Fibroblast of pulmonary artery (primary cell): ENCODE measurements at places on chromosomes 1 and 21.

GRCh38 chr1:64042331-64043100 lies 160.9 kb upstream of the UBE2U start:
- DNase-seq: peak; percentile 97

DNA sequence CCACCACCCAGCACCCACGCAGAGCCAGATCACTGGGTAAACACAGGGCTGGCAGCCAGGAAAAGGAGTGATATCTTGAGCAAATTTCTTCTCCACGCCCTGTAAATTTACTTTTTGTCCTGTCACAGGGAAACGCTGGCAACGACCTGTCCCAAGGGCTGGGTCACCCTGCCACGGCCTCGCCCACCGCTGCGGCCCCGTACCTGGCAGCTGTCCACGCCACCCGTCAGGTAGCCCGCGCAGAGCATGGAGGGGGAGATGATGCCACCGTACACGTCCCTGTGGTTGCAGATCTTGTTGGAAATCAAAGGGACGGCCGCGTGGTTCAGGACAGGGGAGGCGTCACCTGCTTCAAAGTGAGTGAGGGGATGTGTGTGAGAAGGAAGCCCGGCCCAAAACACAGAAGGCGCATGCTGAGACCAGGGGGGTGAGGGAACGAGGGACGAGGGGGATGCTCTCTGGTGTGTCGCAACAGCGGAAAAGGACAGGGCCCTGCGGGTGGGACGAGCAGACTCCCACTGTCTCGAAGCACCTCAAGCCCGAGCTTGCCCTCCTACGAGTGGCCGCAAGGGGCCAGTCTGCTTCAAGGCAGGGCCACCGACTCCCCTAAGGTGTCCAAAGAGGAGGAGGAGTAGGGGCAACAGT lies 10.1 kb upstream of the TFF1 start:
- DNase-seq: no peak

GRCh38 chr1:101520302-101520701 lies 283.5 kb downstream of the S1PR1 start:
- DNase-seq: peak; percentile 65

DNA sequence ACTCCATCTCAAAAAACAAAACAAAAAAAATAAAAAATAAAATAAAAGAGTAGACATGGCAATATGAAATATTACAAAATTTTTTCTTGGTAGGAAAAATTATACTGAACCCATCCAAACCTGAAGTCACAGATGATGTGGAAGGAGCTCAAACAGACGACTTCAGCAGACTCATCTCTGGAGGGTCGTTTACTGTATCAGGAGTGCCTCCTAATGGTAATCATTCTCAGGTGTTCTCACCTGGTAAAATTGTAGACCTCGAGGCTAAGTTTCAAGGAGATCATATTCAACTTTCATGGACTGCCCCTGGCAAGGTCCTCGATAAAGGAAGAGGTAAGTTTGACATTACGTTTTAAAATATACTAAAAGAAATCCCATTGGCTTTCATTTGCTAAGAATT lies 54.3 kb upstream of the SH3GLB1 start:
- DNase-seq: no peak

DNA sequence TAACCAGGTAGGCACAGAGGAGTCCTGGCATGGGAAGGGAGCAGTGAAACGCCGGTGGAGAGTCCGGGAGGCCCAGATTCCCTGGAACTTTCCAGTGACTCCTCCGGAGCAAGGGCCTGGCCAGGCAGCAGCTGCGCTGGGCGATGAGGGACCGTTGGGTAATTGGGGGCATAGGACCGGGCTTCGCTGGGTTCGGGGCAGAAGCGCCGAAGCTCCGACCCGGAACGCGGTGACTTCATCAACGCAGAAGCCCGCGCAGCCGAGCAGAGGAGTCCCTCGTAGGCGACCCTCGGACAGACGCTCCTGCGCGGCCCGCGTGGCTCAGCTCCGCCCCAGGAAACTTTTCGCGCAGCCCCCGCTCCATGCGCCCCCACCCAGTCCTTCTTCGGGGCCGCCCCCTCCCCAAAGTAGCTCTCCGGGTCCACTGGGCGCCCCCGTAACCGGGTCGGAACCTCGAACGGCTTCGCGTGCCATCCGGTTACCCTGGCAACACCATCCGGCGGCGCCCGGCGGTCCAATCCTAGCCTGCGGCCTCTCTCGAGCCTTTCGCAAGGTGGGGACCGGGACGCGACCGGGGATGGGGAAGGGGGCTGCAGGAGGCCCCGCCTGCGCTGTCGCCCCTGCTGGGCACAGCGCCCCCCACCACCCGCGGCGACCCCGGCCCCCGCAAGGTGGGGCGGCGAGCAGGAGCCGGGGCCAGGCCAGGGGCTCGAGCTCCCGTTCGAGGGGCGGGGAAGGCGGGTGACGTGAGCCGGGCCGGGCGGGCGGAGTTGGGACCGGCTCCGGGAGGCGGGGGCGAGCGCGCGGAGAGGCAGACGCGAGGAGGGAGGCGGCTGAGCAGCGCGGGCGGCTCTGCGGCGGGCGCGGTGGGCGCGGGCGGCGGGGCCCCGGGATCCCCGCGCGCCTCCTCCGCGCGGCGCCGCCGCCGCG lies at the start of gene AJAP1:
Gene AJAP1 (plus strand): TSS at position 814 of the 930 bp plus-strand sequence. CDS start 817 bp downstream, outside the sequence.
- DNase-seq: no peak

DNA sequence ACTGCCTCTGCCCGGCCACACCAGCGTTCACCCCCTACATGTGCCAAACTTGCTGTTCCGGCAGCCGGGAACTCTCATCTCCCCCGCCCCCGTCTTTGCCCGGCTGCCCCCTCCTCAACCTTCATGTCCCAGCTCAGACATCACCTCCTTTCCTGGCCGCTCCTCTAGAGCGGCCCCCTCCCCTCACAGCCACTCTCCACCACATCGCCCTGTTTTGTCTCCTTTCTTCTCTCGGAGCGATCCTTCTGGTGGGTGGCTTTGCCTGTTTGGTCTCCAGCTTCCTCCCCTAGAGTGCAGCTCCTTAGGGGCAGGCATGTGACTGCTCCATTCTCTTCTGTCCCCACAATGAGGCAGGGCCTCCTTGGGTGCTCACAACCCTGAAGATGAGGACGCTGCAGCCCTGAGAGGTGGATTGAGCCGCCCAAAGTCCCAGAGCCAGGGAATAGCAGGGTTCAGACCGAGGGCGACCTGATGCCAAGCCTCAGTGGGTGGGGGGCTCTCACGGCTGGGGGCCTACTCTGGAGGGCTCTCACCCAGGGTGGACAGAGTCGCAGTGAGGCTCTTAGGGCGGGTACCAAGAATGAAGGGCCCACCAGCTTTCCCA lies 44.9 kb upstream of the ECE1 start:
- no peak for DNase-seq

GRCh38 chr1:183778045-183778444 lies 26.9 kb upstream of the RGL1 start:
- DNase-seq: no peak

DNA sequence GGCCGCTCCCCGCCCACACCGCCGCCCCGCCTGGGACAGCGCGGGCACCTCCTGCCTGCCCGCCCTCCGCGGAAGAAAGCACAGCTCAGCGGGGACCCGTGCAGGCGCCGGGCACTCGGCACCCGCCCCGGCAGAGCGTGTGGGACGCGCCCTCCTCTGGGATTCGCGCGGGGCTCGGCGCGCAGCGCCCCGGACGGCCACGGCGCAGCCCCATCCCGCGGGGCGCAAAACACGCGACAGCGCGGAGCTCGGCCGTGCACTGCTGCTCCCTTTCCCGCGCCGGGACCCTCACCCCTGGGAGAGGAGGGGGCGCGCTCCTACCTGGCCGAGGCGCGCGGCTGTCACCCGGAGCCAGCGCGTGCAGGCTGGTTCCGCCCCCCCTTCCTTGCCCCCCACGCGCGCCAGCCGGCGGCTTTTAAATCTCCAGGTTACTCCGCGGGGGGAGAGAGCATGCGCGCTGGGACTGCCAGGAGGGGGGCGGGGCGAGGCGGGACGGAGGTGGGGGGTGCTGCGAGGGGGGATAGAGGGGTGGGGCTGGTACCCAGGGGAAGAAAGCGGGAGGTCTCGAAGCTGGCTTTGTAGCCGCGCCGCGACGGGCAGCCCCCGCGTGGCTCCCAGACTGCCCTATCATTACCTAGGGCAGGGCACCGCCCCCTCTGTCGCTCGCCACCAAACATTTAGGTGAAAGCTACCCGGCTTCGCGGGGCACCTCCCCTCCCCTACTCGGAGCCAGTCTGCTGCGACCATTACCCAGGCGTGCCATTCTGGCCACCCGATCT lies at the start of gene SLC45A3:
Gene SLC45A3 (minus strand): TSS at position 437 of the 779 bp plus-strand sequence. CDS start 15,853 bp downstream, outside the sequence.
- peak; percentile 23 for DNase-seq

GRCh38 chr1:171740356-171740863 lies 1.5 kb downstream of the VAMP4 start:
- DNase-seq: no peak

GRCh38 chr1:143665606-143666005 lies 306.2 kb downstream of the FAM72C start:
- no peak for DNase-seq

GRCh38 chr1:22088331-22088730 lies 35.8 kb downstream of the CDC42 start:
- DNase-seq: no peak

GRCh38 chr1:198326915-198327314 lies 170.1 kb downstream of the NEK7 start:
- no peak for DNase-seq

DNA sequence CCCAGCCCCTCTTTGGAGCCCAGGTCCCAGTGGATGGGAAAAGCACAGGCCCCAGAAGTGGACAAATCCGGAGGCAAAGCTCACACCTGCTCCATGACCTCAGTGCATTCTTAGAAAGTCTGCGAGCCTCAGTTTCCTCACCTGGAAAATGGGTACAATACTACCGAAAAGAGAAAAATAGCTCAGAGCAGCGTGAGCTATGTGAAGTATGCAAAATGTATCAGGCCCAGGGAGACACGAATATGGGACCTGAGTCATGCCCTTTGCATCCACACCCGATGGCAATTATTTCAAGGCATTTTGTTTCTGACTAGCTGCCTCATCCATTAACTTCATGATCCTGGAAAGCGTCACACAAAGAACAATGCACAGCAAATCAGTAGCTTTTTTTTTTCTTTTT lies 9.2 kb downstream of the ALDH4A1 start:
- DNase-seq: no peak

GRCh38 chr21:38114717-38115333 lies 142.0 kb upstream of the KCNJ15 start:
- no peak for DNase-seq

GRCh38 chr21:27026501-27026900 lies 59.6 kb upstream of the ADAMTS5 start:
- DNase-seq: no peak

- DNase-seq: no peak
Measured at GRCh38 chr1:180208264-180208663, 21.8 kb upstream of the LHX4 start.

GRCh38 chr1:217009376-217009775 lies 286.1 kb upstream of the ESRRG start:
- DNase-seq: no peak

DNA sequence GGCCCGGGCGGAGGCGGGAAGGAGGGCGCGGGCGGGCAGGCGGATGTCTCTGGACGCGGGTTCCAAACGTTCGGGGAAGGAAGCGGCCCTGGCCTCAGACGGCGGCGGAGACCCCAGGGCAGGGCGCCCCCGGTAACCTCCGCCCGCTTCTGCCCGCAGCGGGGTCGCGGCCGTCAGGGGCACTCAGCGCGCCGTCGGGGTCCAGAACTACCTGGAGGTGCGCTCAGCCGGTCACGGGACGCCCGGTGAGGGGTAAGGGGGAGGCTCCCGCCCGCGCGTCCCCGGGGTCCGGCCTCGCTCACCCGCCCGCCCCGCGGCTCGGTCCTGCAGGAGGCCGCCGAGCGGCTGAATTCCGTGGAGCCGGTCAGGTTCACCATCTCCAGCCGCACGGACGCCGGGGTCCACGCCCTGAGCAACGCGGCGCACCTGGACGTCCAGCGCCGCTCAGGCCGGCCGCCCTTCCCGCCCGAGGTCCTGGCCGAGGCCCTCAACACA lies 406 bp downstream of the PUSL1 start:
- DNase-seq: no peak

- no peak for DNase-seq
Measured at GRCh38 chr1:58573705-58574591, 3.1 kb downstream of the TACSTD2 start.

- no peak for DNase-seq
Measured at GRCh38 chr1:73659136-73659535, 538.8 kb downstream of the LRRIQ3 start.

DNA sequence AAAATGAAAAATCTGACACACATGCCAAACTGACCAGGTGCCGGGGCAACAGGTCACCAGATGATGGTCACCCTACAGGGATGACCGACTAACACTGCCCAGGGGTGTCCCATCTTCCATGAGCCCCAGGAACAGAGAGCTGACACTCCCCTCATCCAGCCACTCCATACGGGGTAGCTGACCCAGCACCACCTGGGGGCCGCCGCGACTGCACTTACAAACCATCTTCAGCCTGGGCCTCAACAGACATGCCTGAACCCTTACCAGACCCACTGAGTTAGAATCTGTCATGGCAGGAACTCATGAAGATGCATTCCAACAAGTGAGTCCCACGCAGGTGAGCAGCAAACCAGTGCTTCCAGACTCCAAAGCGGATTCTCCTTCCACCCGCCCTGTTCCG lies 31.6 kb upstream of the AJAP1 start:
- DNase-seq: no peak

GRCh38 chr1:228927946-228928898 lies 192.9 kb downstream of the RHOU start:
- DNase-seq: no peak

GRCh38 chr1:37181425-37181824 lies 147.1 kb upstream of the GRIK3 start:
- DNase-seq: no peak

GRCh38 chr1:42992054-42992571 lies 33.4 kb upstream of the SLC2A1 start:
- DNase-seq: no peak

DNA sequence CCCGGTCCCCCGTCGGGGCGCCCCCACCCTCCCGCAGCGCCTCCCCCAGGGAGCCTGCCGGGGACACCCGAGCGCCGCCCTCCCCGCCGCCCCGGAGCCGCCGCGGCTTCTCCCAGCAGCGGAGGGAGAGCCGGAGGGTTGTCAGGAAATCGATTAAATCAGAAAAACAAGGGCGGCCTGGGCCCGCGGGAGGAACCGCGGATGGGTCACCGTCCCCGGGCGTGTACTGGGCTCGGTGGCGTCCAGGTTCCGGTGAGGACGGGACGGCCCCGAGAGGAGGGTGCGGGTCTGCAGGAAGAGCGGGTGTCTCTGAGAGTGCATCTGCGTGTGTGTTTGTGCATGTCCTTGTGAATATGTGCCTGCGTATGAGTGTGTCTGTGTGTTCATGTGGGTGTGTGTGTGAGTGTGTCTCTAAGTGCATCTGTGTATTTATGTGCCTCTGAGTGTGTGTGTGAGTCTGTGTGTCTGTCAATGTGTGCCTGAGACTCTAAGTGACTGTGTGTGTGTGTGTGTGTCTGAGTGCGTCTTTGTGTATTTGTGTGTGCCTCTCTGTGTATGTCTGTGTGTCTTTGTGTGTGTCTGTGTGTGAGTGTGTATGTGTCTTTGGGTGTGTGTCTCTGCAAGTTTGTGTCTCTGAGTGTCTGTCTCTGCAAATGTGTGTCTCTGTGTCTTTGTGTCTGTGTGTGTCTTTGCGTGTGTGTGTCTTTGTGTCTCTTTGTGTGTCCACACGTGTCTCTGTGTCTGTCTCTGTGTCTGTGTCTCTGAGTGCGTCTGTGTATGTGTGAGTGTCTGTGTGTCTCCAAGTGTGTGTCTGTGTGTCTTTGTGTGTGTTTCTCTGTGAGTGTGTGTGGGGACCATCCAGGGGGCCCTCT lies 1.1 kb downstream of the SPSB1 start:
- DNase-seq: peak; percentile 49

GRCh38 chr1:38831731-38832369 lies 27.7 kb downstream of the RRAGC start:
- no peak for DNase-seq

GRCh38 chr21:45202889-45203288 lies 84.8 kb downstream of the POFUT2 start:
- no peak for DNase-seq

GRCh38 chr1:174982971-174983689 lies 16.6 kb upstream of the CACYBP start:
- DNase-seq: peak; percentile 80
